ENCODE measurements at places on chromosomes 2 and 18. TPM values are rescaled to one million over a fixed set of nuclear protein-coding genes. Genes with fewer than 3 reads are reported as not detected.

- H3K36me3 ChIP-seq: no peaks in the 10 kb centered on the region
- H3K27ac ChIP-seq: no peak overlapping the region
- no peak for DNase-seq
- no peaks in the 10 kb centered on the region for H3K27me3 ChIP-seq
- H3K4me3 ChIP-seq: no peak overlapping the region
Observed at GRCh38 chr18:48713309-48713708, 174.5 kb downstream of the CTIF start.

DNA sequence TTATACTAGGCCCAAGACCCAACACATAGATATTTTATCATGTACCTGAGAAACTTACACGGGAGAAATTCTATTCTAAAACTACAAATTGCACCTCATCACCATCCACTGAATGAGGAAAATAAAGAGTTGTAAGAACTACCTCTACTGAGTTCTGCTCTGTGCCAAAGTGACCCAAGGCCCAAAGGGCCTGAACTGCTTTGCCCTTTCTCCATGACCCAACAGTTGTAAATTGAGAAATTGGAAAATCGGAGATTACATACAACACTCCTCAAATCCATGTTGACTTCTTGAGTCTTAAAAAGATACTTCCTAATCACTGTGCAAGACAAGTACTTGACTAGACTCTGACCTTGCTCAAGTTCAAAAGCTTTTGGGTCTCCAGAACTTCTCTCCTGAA is 8.8 kb downstream of the NR4A2 start:
- DNase-seq: no peak
- H3K4me1 ChIP-seq: no peaks in the 10 kb centered on the region
- no peak overlapping the region for H3K27ac ChIP-seq

GRCh38 chr18:39994498-39994897 is 1960.5 kb upstream of the PIK3C3 start:
- DNase-seq: no peak
- no peak overlapping the region for H3K4me3 ChIP-seq
- no peaks in the 10 kb centered on the region for H3K4me1 ChIP-seq
- no peaks in the 10 kb centered on the region for H3K27me3 ChIP-seq
- H3K27ac ChIP-seq: no peak overlapping the region

GRCh38 chr2:113799375-113799774 is 42.9 kb upstream of the SLC35F5 start:
- H3K4me3 ChIP-seq: no peak overlapping the region
- H3K27ac ChIP-seq: no peak overlapping the region
- no peak for DNase-seq
- H3K27me3 ChIP-seq: no peaks in the 10 kb centered on the region
- no peaks in the 10 kb centered on the region for H3K4me1 ChIP-seq

DNA sequence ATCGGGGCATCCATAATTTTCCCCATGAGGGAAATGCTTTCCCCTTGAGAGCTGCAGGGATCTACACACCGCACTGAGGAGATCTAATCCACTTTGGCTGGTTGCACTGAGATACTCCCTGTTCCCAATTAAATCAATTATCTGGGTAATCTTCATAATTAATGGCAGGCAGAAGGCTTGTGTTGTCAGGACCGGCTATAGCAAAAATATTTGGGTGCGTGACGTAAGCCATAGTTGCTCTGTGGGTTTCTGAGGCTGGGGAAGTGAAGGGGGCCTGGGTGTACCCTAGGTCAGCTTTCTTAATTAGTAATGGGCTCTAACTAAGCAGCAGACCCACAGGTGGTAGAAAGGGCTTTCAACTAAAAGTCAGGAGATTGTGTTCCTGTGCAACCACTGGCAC is 62.8 kb upstream of the UPP2 start:
- H3K4me1 ChIP-seq: no peaks in the 10 kb centered on the region
- no peak overlapping the region for H3K27ac ChIP-seq
- H3K4me3 ChIP-seq: no peak overlapping the region
- H3K36me3 ChIP-seq: no peaks in the 10 kb centered on the region
- DNase-seq: no peak

DNA sequence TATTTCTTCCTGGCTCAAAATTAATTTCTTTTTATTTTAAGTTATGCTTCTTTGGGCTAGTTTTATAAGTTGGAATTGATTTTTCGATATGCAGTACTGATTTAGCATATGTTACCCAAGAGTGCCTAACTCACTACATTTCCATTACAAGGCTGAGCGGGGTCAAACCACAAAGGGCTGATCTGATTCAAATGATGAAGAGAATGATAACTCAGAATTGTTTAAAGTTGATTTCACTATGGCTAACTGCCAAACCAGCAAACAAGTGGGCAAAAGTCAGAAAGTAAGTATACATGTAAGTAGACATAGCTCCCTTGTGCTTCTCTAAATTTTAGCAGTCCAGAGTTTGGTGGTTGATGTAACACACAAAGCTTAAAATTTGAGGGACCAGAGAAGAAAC is 35.6 kb downstream of the RAD51AP2 start:
- DNase-seq: no peak
- no peaks in the 10 kb centered on the region for H3K4me1 ChIP-seq
- H3K27me3 ChIP-seq: no peaks in the 10 kb centered on the region

DNA sequence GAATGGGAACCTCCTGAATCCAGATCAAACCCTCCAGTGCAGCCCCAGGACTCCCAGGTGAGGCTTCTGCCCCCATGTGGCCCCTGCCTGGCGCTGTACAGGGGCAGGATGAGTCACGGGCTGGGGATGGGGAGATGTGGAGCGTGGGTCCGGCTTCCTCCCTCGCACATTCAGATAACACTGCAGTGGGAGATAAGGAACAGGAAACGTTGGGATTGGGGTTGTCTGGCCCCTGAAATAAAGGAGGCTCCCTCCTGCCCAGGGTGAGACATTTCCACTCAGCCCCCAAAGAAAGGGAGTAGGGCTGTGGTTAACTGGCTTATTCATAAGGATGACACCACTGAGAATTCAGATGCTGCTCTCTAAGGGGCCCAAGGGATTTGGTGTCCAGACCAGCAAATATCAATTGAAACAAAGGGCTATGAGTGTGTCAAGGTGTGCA is 30.7 kb downstream of the IGFBP5 start:
- H3K4me3 ChIP-seq: no peak overlapping the region
- H3K27me3 ChIP-seq: no peaks in the 10 kb centered on the region
- no peak for DNase-seq
- no peaks in the 10 kb centered on the region for H3K4me1 ChIP-seq
- no peak overlapping the region for H3K27ac ChIP-seq

DNA sequence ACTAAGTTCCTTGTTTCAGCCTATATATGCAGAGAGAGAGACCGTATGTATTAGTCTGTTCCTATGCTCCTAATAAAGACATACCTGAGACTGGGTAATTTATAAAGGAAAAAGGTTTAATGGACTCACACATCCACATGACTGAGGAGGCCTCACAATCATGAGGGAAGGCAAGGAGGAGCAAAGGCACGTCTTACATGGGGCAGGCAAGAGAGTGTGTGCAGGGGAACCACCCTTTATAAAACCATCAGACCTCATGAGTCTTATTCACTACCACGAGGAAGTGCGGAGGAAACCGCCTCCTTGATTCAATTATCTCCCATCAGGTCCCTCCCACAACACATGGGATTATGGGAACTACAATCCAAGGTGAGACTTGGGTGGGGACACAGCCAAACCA is 73.8 kb downstream of the TMEM18 start:
- H3K4me3 ChIP-seq: no peak overlapping the region
- no peak overlapping the region for H3K27ac ChIP-seq
- peaks cover 27% of the 10 kb centered on the region for H3K4me1 ChIP-seq
- H3K36me3 ChIP-seq: no peaks in the 10 kb centered on the region
- no peaks in the 10 kb centered on the region for H3K27me3 ChIP-seq

DNA sequence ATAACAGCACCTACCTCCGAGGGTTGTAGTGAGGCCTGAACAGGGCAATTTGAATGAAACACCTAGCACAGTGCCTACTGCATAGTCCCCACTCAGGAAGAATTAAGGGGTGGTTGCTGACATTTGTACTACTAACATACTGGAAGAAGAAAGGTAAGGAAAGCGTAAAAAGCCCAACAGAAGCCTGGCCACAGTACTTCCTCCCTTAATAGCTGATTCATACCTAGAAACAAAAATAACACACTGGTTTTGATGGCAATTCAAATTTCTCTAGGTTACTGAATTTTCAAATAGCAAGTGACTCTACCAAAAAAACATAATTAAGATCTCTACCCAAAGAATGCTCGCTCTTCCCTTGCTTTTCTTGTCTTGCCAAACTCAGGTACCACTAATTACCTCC is 16.2 kb downstream of the SUCLG1 start:
- no peak overlapping the region for H3K27ac ChIP-seq
- no peak overlapping the region for H3K4me3 ChIP-seq
- H3K36me3 ChIP-seq: peaks cover 17% of the 10 kb centered on the region
- DNase-seq: no peak
- no peaks in the 10 kb centered on the region for H3K4me1 ChIP-seq

GRCh38 chr2:11625671-11626070 is 44.3 kb downstream of the NTSR2 start:
- no peaks in the 10 kb centered on the region for H3K36me3 ChIP-seq
- H3K4me3 ChIP-seq: no peak overlapping the region

DNA sequence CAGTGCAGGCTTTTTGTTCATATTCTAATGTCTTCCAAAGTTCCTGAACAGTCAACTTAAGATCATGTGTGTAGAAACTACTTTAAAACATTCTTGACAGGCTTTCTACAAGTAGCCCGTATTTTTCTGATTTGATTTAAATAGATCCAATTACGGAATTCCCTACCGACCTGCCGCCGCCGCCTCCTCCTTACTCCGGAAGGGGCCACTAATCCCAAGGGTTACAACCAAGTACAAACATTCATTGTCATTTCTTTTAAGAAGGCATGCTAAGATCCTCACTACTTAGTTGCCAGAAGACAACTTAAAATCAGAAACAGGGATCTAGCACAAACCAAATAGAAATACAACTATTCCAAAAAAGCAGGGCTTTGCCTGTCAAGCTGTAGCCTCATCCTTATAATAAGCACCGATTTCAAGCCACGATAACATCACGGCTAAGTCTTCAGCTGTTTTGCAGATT is 784 bp downstream of the WDR33 start:
- H3K27ac ChIP-seq: peak overlapping the region; percentile 81
- H3K4me1 ChIP-seq: peaks cover 9% of the 10 kb centered on the region
- no peak for DNase-seq
- no peaks in the 10 kb centered on the region for H3K27me3 ChIP-seq
- H3K4me3 ChIP-seq: peak overlapping the region; percentile 85
- no peaks in the 10 kb centered on the region for H3K36me3 ChIP-seq

DNA sequence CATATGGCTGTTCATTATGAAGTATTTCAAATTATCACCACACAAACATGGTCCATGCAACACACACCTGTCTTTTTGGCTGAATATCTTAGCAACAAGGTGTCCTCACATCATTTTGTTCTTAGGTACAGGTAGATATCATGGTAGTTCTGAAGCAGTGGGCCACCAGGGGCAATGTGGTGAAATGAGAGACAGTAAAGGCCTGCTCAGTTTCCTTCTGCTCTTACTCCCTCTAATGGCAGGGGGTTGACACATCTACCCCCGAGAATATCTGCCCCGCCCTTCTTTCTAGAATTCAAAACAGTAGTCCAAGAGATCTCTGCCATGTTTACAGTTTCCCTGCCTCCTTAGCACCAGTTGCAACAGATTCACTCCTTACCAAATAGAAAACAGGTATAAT is 147.0 kb upstream of the KLHL14 start:
- H3K27ac ChIP-seq: no peak overlapping the region
- H3K27me3 ChIP-seq: no peaks in the 10 kb centered on the region
- no peak for DNase-seq
- H3K4me1 ChIP-seq: 0 out of 2 replicates have a peak, but pooled peaks cover 2% of the 10 kb centered on the region
- H3K4me3 ChIP-seq: no peak overlapping the region
- no peaks in the 10 kb centered on the region for H3K36me3 ChIP-seq

DNA sequence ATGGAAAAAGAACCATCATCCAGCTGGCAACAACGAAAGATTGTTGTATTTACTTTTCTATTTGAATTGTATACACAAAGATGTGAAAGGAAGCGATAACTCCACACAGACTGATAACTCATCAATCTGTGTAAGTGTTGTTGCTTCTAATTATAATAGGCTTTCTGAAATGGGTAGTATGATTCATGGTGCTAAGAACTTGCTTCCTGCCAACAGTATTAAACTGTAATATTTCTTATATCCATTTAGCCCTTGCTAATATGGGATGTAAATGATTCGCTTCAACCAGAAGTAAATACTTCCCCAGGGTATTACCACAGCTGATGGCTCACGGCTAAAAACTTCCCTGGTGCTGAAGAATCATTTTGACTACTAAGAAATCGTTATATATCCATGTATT is 70.2 kb downstream of the TMEM163 start:
- no peak for DNase-seq
- no peak overlapping the region for H3K27ac ChIP-seq
- no peak overlapping the region for H3K4me3 ChIP-seq
- H3K27me3 ChIP-seq: peaks cover 9% of the 10 kb centered on the region
- no peaks in the 10 kb centered on the region for H3K36me3 ChIP-seq

DNA sequence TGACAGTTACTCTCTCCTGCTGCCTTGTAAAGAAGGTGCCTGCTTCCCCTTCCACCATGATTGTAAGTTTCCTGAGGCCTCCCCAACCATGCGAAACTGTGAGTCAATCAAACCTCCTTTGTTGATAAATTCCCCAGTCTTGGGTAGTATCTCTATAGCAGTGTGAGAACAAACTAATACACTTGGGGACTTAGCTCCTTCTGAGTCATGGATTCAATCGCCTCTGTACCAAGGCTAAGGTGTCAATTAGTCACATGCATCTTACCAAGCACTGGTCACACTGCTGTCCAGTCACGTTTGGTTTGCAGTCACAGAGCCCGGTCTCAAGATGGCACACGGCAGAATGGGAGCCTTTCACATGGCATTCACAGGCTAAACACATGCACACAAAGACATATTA is 100.6 kb downstream of the LAMA1 start:
- no peak for DNase-seq
- H3K36me3 ChIP-seq: no peaks in the 10 kb centered on the region
- no peak overlapping the region for H3K4me3 ChIP-seq
- no peak overlapping the region for H3K27ac ChIP-seq

- no peaks in the 10 kb centered on the region for H3K27me3 ChIP-seq
- peak overlapping the region; percentile 69 for H3K4me3 ChIP-seq
- H3K4me1 ChIP-seq: peaks cover 29% of the 10 kb centered on the region
- peak overlapping the region; percentile 99 for H3K27ac ChIP-seq
- H3K36me3 ChIP-seq: peaks cover 13% of the 10 kb centered on the region
- DNase-seq: peak; percentile 80
Observed at GRCh38 chr2:74440378-74441169, 1.2 kb downstream of the RTKN start.

- no peak for DNase-seq
- no peak overlapping the region for H3K4me3 ChIP-seq
- no peaks in the 10 kb centered on the region for H3K4me1 ChIP-seq
- H3K36me3 ChIP-seq: no peaks in the 10 kb centered on the region
- H3K27me3 ChIP-seq: no peaks in the 10 kb centered on the region
Observed at GRCh38 chr2:23534771-23535170, 149.8 kb downstream of the KLHL29 start.

GRCh38 chr2:29606104-29607037 is 315.0 kb downstream of the ALK start:
- no peak overlapping the region for H3K27ac ChIP-seq
- no peaks in the 10 kb centered on the region for H3K36me3 ChIP-seq
- no peaks in the 10 kb centered on the region for H3K4me1 ChIP-seq
- no peak overlapping the region for H3K4me3 ChIP-seq
- H3K27me3 ChIP-seq: peaks cover 14% of the 10 kb centered on the region

GRCh38 chr18:35376393-35376741 is 770 bp downstream of the ZNF396 start:
- no peaks in the 10 kb centered on the region for H3K36me3 ChIP-seq
- DNase-seq: no peak
- H3K4me1 ChIP-seq: peaks cover 6% of the 10 kb centered on the region
- peak overlapping the region; percentile 64 for H3K4me3 ChIP-seq

The LRATD1 gene
- total RNA-seq: 0.07 TPM

The LRPPRC gene
- total RNA-seq: 210 TPM

The VWA3B gene
- 0.47 TPM for total RNA-seq

The SERPINB13 gene
- total RNA-seq: 0.07 TPM

The IL37 gene
- not detected for total RNA-seq

The SCN2A gene
- total RNA-seq: 0.25 TPM

The TMEM200C gene
- not detected for total RNA-seq

The SDC1 gene
- 32.0 TPM for total RNA-seq

Measured in HCT116 (cell line).